AG09309 (cell line): ENCODE measurements at places on chromosomes 13 and 19.

GRCh38 chr19:4814625-4815425, 16.7 kb downstream of the TICAM1 start:
- peak; percentile 58 for DNase-seq

DNA sequence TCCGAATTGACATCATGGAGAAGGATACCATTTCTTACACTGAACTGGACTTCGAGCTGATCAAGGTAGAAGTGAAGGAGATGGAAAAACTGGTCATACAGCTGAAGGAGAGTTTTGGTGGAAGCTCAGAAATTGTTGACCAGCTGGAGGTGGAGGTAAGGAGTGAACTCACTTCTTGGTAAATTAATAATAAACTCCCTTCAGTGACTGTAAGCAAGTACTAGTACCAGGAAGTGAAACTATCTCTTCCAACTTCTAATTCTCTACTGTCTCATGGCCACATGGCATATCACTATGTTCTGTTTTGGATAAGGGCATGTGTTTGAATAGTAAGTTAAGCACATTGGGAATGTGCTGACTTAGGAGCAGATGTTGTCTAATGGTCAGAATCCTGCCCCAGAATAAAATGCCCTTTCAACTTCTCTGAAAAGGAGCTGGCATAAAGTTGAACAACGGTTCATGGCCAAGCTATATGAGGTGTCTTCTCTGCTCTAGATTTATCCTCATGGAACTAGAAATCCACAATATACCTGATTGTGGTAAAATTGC, 13.4 kb downstream of the OLFM4 start:
- DNase-seq, result no peak

DNA sequence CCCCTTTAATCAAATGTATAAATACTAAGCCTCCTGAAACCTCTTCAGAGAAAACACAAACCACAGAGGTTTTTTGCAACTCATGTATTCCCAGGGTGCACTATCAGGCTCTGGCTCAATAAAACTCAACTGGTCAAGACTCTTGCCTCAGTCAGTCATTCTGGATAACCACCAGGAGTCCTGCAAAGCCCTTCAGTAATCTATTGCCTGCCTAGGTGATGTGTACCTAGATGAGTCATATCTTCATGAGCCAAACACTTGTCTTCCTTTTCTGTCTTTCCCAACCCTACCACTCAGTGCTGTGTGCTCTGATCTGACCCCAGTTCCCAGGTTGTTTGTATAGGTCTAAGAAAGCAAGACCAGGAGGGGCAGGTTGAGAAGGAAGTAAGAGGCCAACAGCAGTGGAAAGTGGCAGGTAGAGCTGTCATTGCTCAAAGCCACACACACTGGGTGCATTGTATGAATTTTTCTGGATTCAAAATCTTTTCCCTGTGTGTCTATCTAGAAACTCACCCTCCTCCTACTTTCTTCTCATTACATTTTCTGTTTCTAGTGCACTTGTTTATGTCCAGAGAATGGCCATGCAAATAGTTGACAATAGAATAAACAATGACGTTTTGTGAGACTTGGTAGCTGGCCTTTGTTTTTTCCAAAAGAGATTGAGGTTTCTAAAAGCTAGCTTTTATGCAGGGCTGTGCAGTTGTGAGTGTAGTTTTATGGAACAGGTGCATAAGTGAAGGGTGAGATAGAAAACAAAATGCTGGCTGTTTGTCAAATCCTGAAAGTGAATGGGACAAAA, 48.1 kb downstream of the PSG1 start:
- DNase-seq, result no peak

DNA sequence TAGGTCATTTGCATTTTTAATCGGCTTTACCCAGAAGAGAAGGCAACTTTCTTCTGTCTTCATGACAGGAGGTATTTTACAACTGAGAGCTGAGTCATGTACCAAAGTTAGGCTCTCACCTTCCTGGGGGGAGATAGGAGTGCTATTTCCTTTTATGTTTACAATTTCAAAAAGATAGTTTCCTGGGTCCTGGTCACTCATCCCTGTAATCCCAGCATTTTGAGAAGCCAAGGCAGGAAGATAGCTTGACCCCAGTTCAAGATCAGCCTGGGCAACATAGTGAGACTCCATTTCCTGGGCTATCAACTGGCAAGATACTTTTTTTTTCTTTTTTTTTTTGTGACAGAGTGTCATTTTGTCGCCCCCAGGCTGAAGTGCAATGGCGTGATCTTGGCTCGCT, 7.6 kb downstream of the LYPD3 start:
- no peak for DNase-seq

DNA sequence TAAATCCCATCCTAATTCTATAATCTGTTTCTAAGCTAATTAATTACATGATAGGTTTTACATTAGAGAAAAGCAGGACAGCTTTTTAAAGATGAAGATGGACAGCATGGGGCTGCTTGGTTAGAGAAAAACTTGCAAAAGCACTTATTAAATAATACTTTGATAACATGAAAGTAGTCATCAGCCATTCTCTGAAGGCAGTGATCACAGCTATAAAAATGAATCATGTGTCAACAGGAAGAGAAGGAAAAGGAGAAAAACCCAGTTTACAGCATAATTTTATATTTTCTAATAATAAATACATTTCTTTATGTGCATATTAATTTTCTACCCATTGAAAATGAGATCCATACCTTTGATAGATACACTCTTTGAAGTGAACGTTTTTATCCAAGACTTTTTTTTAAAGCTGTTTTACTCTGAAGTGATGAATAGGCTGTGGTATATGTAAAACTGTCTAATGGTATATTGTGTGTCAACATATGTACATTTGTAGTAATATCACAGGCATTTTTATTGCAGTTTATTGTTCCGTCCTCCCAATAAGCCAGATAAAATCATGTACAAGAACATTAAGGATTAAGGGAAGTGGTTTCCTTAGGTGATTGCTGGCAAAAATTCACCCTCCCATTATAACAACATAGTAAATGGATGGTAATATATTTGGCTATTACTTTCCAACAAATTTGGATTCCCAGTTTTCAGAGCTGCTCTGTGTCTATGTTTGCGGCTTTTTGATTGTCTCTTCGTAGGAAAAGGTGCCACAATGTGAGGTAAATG, 1.3 kb upstream of the KLF5 start:
- no peak for DNase-seq

DNA sequence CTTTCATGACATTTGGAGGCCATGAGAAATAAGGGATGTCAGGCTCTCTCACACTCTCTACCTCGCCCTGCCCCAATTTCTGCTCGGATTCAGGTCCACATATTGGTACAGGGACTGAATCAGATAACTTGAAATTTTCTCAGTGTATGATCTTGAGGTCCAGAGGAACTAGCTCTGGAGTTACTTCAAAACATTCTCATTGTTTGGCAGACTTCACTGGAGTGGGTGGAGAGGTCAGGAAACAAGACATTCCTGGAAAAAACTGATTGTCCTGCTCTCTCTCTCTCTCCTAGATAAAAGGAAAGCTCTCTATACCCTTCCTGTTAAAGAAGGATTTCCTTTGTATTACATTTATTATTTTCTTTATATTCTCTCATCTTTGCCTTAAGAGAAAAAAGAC, 428.1 kb upstream of the DACH1 start:
- DNase-seq, result no peak

DNA sequence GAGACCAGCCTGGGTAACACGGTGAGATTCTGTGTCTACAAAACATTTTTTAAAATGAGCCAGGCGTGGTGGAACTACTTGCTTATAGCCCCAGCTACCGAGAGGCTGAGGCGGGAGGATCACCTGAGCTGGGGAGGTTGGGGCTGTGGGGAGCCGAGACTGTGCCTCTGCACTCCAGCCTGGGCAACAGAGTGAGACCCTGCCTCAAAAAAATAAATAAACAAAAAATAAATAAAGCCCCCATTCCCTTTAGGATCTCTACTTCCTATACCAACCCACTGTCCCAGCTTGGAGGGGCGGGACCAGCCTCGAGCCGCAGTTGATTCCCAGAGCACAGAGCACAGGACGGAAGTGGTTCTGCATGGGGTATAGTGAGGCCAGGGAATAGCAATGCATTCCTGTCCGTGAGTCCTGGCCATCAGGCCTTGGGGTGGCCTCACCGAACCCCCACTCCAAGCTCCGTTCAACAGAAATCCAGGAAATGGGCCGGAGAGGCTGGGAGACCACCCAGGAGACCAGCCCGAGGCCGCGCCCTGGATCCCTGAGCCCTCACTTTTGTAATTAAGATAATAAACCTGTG, 4.9 kb upstream of the PTBP1 start:
- DNase-seq, result no peak

DNA sequence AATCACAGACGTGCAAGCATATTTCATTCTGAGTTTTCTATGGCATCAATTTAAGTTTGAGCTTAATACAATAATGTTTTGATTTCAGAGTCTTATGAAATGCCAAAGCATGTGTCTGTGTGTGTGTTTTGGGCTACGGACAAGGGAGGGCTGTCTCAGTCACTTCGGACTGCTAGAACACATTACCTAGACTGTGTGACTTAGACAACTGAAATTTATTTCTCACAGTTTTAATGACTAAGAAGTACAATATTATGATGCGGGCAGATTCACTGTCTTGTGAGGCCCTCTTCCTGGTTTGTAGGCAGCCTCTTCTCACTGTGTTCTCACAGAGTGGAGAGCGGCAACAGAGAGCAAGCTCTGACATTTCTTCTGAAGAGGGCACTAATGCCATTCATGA, 1202.0 kb downstream of the EFNB2 start:
- peak; percentile 17 for DNase-seq

DNA sequence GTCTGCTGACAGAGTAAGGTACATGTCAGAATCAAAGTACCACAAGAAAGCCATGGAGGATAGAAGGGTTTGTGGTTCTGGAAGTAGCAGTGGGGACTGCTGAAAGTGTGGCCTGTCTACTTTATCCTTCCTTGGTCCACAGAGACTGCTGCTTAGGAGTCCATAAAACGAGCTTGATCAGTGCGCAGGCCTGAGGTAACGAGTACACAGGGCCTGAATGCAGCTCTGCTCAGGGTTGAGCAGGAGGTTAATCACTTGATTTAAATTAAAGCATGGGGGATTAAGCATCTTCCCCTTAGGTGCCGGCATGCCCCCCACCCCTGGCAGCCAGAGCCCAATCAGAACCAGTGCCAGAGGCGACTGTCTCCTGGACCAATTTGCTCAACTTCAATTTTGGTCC, 34.9 kb upstream of the WASF3 start:
- DNase-seq, result no peak

DNA sequence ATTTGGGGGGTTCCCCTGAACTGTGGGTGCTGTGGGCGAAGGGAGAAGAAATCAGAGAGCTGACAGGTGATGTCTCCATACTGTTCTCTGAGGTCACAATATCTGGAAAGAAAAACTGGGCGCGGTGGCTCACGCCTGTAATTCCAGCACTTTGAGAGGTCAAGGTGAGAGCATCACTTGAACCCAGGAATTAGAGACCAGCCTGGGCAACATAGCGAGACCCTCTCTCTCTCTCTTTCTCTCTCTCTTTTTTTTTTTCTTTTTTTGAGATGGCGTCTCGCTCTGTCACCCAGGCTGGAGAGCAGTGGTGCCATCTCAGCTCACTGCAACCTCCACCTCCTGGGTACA, 21.9 kb downstream of the IQCN start:
- no peak for DNase-seq

- no peak for DNase-seq
Measured at GRCh38 chr19:14272623-14273022, 66.7 kb upstream of the ADGRL1 start.

- no peak for DNase-seq
Measured at GRCh38 chr19:38411041-38411712, 8.3 kb downstream of the FAM98C start.

GRCh38 chr19:51722492-51722891, 1.3 kb downstream of the HAS1 start:
- no peak for DNase-seq

DNA sequence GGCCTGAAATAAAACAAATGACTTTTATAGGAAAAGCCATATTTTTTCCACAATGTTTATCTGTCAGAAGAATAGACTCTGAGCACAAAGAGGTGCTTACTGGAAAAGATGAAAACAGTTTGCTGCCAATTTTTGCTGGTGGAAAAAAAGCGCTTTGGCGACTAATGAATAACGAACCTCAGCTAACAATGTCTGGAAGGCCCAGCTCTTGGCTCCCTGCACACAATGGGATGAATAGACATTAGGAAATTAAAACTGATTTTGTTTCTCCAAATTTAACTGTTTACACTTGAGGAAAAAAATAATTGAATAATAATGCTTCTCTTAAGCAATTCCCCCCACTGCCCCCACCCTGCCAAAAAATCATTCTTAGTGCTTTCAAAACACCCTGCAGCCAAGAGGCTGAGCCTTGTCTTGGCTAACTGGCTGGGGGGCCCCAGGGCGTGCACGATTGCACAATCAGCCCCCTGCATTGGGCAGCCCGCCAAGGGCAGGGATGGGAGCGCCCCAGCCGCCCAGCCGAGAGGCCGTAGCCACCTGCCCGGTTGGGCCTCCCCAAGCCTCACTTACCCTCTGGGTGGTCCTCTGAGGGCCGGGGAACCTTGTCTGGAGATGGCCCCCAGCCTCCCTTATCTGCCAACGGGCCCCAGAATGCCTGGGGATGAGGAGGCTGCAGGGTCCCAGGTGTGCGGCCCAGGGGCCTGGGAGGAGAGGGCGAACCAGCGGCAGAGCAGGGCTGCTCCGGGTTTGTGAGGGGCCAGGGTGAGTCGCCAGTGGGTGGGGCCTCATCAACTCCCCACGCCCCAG, 16.8 kb downstream of the CEBPG start:
- DNase-seq, result no peak

GRCh38 chr13:75360170-75360569, 121.8 kb downstream of the TBC1D4 start:
- DNase-seq, result no peak

DNA sequence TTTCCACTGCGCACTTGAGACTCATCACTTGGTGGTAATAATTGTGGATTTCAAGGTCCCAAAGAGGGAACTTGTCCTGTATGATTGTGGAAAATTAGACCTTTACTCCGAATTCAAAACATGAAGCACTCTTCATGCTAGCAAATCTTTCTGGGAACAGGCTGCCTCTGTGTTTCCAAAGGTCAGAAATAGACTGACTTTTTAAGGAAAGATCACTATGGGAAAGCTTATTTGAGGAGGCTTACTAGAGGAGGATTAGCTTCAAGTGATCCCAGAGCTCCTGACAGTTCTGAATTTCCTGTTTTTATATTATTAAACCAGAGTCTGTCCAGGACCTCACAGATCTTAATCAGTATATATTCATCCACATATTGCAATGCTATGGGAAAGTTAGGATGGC, 5.5 kb downstream of the WDFY2 start:
- no peak for DNase-seq

GRCh38 chr19:32012886-32013631, 332.4 kb upstream of the ZNF507 start:
- DNase-seq, result no peak

- DNase-seq, result peak; percentile 28
Measured at GRCh38 chr13:106619688-106620555, 52.0 kb upstream of the ARGLU1 start.

- DNase-seq, result no peak
Measured at GRCh38 chr13:91072486-91072885, 275.0 kb upstream of the MIR17HG start.

DNA sequence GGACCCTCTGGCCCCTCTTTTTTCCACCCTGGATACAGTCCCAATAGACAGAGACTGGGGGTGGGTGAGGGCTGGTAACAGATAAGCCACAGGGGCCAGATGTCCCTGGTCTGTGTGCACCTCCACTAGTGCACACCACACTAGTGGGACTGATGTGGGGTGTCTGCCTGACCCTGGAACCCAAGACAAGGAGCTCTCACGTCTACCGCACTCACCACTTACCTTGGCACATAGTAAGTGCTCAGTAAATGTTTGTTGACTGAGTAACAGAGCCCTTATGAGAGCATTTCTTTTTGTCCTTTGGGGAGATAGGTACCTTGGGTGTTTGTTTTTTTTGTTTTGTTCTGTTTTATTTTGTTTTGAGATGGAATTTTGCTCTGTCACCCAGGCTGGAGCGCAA, 23.1 kb upstream of the ZNF414 start:
- DNase-seq, result no peak
